ENCODE measurements at places on chromosomes 11 and 22.

- DNase-seq = no peak
These were observed 287.8 kb upstream of the CNTN5 start for GRCh38 chr11:98732947-98733346.

DNA sequence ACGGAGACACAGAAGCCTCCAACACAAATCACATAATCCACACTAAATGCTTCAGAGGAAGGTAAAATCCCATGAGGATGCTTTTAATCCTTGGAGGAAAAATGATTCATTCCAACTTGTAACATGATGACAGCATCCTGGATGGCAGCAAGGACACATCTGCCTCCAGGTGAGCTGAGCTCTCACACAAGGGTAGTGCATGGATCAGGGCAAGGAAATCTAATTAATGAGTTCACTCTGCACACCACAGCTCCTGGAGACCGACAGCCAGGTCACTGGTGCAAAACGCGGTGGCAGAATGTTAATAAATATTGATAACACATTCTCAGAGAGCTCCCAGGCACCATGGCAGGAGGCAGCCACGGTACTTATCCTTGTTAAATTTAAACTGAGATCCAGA lies 40.3 kb upstream of the CYP2D6 start:
- DNase-seq = no peak

- no peak for DNase-seq
These were observed 802 bp downstream of the TENM4 start for GRCh38 chr11:79439886-79440570.

DNA sequence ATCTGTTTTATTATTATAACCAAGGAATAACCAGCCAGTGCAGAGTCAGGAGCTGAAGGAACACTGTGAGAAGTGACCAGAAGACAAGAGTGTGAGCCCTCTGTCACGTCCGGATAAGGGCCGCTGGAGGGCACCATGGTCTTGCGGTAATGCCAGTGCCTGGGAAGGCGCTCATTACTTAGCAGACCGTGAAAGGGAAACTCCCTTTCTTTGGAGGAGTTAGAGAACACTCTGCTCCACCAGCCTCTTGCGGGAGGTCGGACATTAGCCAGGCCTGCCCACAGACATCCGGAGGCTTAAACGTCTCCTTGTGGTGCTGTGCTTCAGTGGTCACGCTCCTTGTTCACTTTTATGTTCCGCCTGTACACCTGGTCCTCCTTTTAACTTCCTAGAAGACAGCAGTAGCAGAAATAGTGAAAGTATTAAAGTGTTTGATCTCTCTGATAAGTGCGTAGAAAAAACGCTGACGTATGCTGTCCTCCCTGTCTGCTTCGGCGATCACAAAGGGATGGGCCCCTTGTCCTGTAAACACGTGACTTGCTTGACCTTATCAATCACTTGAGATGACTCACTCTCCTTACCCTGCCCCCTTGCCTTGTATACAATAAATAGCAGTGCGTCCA lies 120.6 kb upstream of the LMO1 start:
- DNase-seq = no peak

- DNase-seq = no peak
These were observed 106.7 kb upstream of the OR9G4 start for GRCh38 chr11:56855217-56855616.

- DNase-seq = no peak
These were observed 606.7 kb upstream of the LRRC4C start for GRCh38 chr11:42066113-42066512.

DNA sequence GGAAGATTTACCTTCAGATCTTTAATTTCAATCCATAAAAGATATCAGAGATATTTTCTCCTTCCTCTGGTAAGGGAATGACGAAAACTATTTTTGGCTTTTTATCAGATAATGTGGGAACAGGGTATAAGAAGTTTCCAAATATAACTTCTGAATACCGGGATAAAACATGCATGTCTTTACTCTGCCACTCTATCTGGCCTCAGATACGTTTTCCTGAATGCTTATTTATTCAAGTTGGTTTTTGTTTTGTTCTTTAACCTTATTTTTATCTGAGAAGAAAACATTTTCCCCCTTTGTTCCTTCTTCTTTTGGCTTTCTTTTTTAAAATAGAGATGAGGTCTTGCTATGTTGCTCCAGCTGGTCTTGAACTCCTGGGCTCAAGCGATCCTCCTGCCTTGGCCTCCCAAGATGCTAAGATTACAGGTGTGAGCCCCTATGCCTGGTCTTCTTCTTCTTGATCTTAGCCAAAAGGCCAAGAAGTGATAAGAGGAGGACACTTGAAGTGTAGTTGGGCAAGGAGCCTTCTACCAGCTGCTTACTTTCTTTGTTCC lies 1.5 kb downstream of the SERPIND1 start:
- no peak for DNase-seq

- no peak for DNase-seq
These were observed 37.0 kb downstream of the GAB2 start for GRCh38 chr11:78380615-78381051.

DNA sequence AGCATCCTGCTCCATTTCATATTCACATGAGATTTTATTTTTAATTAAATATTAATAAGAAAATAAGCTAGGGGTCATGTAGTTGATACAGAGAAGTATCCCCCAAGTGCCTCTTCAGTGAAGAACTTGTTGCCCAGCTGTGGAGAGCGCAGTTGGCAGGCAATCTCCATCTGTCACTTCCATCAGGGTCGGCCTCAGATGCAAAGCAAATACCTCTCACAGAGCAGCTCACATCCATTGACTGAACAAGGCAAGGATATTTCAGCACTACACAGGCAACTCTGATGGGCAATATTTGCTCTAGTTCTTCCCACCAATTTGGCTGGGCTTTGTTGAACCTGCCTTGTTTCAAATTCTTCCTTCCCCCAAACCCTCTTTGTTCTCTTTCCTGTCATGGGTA lies 129.4 kb downstream of the NOX4 start:
- no peak for DNase-seq

DNA sequence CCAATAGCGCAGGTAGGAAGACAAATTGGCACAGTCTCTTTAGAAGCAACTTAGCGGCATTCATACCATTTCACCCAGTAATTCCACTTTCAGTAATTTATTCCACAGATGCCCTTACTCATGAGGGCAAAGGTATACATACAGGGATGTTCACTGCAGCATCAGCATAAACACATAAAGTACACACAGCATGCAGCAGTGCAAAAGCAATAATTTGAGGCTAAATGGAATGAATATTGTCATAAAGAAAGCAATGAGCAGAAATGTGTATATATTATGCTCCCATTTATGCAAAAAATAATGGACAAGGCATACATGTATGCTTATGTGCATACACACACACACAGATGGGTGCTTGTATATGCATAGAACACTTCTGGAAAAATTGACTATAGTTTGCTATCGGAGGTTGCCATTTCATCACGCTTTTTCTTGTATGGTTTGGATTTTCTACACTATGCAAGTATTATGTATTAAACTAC lies 50.2 kb downstream of the TECTA start:
- no peak for DNase-seq

GRCh38 chr22:45499746-45500145 lies 2.9 kb upstream of the FBLN1 start:
- no peak for DNase-seq

DNA sequence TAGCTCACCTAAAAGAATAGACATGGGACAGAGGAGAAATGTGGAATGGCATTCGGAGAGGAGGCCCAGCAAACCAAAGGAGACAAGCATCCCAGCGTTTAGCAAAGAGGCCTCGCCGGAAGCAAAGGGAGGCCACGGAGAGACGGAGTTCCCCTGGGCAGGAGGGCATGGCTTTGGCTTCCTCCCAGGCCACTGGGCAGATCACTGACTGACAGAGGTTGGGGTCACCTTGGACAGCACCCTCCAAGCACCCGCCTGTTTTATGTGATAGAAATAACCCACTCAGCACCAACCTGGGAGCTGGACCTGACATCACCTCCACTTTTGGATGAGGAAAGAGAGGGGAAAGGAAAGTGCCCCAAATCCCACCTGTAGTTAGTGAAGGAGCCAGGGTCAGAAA lies 434.1 kb downstream of the BRD1 start:
- no peak for DNase-seq
